ENCODE measurements at places on chromosomes 5 and 9. TPM values are rescaled to one million over a fixed set of nuclear protein-coding genes. Genes with fewer than 3 reads are reported as not detected.

GRCh38 chr5:171797543-171797942, 11.9 kb downstream of the SMIM23 start:
- no peak for DNase-seq

GRCh38 chr9:2853517-2853916, 9.6 kb upstream of the PUM3 start:
- no peak for DNase-seq

- no peak for DNase-seq
Observed at GRCh38 chr5:151692312-151692711, 5.6 kb upstream of the SPARC start.

TMEM171 gene
- 5.3 TPM for polyA plus RNA-seq

DNA sequence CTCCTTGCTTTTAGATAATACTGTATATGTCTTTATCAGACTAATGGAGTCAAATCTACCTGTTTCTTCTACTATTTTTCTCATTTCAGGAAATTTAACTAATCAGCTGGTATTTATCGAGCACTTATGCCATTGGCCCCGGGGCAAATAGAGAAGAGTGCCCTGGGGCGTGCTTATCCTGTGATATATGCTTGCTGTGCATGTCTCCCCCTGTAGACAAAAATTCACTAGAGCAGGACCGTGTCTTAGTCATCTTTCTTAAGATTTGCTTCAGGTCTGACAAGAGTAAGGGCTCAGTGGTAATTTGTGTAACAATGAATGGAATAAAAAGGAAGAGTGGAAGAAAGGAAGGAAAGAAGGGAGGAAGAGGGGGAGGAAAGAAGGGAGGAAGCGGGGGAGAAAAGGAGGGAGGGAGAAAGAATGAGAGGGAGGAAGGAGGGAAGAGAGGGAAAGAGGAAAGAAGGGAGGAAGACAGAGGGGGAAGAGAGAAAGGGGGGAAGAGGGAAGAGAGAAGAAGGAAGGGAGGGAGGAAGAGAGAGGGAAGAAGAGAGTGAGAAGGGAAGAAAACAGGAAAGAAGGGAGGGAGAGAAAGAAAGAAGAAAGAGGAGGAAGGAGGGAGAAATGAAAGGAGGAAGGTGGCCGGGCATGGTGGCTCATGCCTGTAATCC, 295.7 kb upstream of the PANK3 start:
- DNase-seq = no peak

- DNase-seq = no peak
Observed at GRCh38 chr9:82722051-82722450, 340.9 kb downstream of the RASEF start.

DNA sequence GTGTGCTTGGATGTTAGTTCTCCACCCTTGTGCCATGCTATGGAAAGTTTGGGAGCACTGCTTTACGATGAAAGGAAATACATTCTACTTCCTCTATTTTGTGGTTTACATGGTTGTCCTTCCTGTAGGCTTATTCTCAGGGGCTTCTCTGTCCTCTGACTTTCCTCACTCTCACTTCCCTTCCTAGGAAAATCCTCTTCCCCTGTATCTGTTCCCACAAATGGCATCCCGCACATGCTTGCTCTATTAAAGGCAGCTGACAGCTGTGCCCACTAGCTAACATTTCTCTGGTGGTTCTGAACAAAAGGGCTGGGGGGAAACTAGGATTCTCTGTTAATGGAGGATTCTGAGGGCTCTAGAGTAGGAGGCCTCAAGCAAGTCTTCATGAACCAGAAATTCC, 52.4 kb downstream of the FAM170A start:
- DNase-seq = no peak

GRCh38 chr9:126705767-126706697, 92.3 kb downstream of the LMX1B start:
- DNase-seq = no peak

GRCh38 chr5:172131690-172132089, 56.3 kb downstream of the STK10 start:
- no peak for DNase-seq

- no peak for DNase-seq
Observed at GRCh38 chr5:154242442-154242841, 51.9 kb downstream of the GALNT10 start.

GRCh38 chr5:171604195-171604594, 181.4 kb upstream of the SMIM23 start:
- DNase-seq = no peak

GRCh38 chr5:172722327-172722815, 48.6 kb downstream of the DUSP1 start:
- DNase-seq = no peak

CWC27 gene
- polyA plus RNA-seq = 7.5 TPM

DNA sequence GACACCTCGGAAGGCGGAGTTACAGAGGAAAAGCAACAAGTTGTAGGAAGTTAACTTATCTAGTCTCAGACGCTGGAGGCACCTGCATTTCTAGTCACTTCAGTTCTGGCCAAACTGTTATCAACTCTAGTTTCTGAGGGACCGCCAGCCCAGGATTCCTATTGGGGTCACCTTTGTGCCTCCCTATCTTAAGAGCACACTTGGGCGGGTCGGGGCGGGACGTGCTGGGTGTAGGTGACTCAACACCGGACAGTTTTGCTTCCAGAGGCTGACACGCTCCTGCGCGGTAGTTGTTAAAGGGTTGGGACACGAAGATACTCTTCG, 679 bp upstream of the KDM4C start:
- no peak for DNase-seq

LCN10 gene
- polyA plus RNA-seq = not detected

- no peak for DNase-seq
Observed at GRCh38 chr5:112656451-112656850, 81.2 kb upstream of the APC start.

GRCh38 chr5:94972268-94972667, 312.6 kb downstream of the MCTP1 start:
- DNase-seq = no peak

SLC45A2 gene
- polyA plus RNA-seq = not detected

- DNase-seq = no peak
Observed at GRCh38 chr9:76114144-76114543, 223.7 kb downstream of the PCSK5 start.

DNA sequence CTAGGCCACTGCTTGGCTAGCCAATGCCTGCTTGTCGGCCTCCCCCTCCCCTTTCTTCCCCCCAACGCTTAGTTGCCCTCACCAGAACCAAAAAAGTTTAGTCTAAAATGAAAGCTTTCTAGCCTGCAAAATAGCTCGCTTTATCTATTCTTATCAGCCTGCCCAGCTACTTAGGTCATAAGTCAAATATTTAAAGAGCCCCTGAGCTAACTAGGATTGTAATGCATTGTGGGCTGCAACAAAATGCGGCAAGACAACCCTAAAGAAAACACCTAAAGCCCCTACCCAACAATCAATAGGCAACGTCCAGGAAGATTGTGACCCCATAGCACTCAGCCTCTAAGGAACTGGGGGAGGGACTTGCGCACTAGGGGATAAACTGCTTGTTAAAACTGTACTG, 38.6 kb upstream of the PCSK5 start:
- no peak for DNase-seq

DNA sequence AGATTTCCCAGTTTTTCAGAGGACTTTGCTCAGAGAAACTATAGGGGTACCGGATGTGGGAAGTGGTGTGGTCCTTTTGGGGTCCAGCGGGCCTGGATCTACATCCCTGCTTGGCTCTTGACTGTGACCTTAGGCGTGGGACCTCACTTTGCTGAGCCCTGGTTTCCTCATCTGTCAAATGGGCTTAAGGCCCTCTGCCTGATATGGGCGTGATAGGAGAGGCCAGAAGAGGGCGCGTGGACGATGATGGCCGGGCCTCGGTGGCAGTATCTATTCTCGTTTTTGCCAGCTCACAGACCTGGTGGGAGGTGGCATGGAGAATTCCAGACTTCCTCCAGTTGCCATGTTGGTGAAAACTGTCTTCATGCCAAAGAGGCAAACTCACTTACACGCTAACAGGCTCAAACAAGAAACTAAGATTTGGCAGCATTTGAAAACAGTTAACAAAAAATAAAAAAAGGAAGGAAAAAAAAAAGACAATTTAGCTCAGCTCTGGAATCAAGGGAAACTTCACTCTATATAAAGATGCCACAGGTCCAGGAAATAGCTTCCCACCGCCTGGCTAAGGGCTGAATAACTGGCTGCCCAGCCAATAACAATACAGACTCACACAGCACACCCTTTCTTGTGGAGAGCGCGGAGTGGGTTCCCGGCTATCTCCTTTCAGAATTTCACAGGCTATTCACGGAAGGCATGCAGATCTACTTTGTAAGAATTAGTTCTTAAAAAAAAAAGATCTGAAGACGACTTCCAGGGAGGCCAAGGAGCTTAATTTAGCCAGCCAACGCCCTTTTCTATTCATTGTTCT, 1.7 kb downstream of the SH3PXD2B start:
- DNase-seq = peak; percentile 39

GRCh38 chr5:142399891-142400290, 75.1 kb upstream of the SPRY4 start:
- DNase-seq = no peak

DNA sequence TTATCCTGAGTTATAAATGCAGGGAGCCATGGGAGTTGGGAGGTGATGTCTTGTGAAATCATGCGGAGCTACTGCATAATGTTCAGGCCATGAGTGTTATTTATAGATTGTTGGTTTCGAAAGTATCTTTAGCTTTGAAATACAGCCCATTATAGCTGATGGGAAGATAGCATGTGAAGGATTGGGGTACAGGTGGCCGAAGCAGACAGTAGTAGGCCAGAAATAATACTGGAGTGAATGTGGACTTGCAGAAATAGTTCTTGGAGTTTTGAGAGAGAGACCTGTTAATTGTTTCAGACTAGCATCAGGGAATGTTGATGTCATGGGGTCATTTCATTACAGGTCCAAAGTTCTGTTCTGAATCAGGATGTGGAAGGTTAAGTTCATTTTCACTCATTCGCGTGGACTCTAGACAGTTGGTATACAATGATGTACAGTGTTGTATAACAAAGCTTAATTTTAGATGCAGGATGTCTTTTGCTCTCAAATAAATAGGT, 3.8 kb downstream of the ATP6V1G1 start:
- no peak for DNase-seq

DNA sequence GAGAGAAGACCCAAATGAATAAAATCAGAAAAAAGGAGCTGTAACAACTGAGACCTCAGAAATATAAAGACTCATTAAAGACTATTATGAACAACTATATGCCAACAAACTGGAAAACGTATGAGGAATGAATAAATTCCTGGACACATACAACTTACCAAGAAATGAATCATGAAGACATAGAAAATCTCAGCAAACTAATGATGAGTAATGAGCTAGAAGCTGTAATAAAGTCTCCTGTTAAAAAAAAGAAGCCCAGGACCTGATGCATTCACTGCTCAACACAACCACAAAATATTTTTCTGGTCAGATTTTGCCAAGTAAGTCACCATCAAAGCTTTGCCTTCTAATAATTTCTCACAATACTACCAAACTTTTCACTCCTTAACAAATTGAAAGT, 666.7 kb downstream of the LRRC70 start:
- DNase-seq = no peak

- DNase-seq = no peak
Observed at GRCh38 chr5:10826971-10827370, 65.9 kb upstream of the DAP start.

DNA sequence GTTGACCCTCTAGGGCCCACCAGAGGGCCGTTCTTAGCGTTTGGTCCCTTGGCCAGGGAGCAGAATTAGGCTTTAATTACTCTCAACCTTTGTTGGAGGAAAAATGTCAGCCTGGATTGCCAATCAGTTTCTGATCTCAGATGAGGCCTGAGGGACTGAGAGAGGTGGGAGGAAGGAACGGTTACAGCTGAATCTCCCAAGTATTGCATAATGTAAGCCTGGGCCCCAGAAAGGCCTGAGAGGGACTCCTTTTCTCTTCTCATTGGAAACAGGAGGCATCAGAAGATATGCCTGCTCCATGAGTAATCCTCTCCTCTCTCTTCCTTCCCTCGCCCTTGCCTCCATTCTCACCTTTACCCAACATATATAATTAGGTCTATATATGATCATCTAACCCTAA, 105.7 kb downstream of the INSYN2B start:
- DNase-seq = no peak

DNA sequence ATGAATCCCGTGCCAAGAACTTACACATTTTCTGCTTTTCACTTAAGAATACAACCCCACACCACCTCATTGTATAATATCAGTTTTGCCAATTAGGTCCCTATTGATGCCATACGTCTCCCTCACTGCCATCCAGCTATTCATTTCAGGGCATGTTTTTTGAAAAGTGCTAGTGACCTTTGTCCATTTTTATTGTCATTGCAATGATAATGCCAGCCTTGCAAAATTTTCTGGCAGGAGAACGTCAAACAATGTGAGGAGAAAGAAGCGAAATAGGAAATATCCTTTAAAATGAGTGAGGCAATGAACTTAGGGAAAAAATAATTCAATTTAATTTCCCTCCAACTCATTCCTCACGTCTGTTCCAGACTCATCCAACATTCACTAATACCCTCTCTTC, 111.8 kb upstream of the CKMT2 start:
- DNase-seq = no peak

GRCh38 chr5:40006260-40006659, 581.5 kb upstream of the DAB2 start:
- no peak for DNase-seq

- no peak for DNase-seq
Observed at GRCh38 chr9:128690684-128691034, 1.6 kb downstream of the SET start.

TSC1 gene
- 45.2 TPM for polyA plus RNA-seq

FAM163B gene
- not detected for polyA plus RNA-seq

GRCh38 chr5:142935014-142935413, 164.8 kb downstream of the ARHGAP26 start:
- no peak for DNase-seq

DNA sequence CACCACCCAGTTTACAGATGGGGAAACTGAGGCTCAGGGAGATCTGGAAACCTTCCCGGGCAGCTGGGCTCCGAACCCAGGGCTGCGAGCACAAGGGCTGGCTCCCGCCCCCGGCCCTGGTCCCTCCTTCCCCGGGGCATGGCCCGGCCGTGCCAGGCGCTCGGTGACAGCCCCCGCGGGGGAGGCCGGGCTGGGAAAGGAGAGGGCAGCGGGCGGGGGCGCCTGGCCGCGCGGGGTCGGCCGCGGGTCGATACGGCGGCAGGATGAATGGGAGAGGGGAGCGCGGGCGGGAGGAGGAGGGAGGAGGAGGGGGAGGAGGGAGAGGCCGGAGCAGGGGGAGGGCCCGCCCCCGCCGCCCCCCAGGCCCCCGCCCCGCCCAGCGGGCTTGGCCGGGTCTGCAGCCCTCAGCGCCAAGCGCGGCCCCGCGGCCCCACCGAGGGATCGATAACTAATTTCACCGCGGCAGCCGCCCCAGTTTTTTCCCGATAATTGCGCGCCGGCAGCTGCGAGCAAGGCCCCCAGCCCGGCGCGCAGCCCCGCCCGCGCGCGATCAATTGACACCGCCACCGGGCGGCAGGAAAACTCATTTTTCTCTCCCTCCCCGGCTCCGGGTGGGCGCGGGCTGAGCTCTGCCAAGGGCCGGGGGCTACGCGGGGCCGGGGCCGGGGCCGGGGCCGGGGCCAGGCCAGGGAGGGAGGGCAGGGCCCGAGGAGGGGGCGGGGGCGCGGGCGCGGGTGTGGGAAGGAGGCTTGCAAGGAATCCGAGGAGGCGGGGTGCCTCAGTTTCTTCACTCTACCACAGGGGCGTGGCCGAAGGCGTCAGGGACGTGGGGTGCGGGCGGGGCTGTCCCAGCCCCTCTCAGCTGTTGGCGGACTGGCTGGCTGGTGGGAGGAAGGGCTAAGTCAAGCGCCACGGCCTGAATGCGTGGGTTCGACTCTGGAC, 52.1 kb downstream of the C9orf50 start:
- no peak for DNase-seq

All from BJ (cell line).